ENCODE measurements at places on chromosomes 11 and 22. TPM values are rescaled to one million over a fixed set of nuclear protein-coding genes. Genes with fewer than 3 reads are reported as not detected.

DNA sequence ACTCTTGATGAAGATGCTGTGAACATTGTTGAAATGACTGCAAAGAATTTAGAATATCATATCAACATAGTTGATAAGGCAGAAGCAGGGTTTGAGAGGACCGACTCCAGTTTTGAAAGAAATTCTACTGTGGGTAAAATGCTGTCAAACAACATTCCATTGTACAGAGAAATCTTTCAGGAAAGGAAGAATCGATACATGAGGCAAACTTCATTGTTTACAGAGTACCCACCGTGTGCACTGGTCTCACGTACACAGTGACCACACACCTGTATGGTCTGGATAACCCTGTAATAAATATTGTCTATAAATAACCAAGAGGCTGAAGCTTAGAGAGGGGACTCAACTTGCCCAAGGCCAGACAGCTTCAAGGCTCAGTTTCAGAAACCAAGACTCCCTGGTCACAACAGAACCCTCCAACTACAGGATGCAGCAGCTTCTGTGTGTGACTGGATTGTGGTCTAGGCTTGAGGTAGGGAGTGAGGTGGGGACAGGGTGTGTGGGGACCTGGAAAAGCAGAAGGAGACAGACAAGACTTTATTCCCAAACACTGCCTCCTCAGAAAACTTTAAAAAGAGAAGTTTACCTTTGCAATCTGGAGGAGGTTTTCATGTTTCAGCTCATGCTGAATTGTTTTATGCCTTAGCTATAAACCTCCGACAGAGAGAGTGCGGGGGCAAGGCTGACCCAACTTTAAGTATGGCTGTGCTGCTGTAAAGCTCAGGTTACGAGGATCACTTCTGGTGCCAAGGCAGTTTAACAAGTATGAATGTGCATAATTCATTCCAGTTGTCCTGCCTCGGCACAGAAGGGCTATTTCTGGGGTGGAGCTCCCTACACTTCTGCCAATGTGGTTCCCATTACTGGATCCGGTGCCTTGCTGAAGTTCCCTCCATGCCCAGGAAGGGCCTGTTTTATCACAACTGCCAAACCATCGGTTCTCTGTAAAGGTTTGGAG is 372.6 kb upstream of the NARS2 start:
- no peak for DNase-seq

DNA sequence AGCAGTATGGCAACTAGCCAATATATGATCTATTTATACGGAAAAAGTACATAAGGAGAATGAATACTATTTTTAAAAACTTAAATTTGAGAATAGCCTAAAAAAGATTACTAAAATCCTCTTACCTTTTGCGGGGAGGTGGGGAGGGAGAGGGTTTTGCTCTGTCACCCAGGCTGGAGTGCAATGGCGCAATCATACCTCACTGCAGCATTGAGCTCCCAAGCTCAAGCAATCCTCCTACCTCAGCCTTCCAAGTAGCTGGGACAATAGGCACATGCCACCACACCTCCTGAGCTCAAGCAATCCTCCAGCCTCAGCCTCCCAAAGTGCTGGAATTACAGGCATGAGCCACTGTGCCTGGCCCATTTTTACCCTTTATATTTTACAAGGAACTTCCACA is 82.0 kb downstream of the TTC28 start:
- no peak for DNase-seq

Gene GGT5
- polyA plus RNA-seq = 13.1 TPM

DNA sequence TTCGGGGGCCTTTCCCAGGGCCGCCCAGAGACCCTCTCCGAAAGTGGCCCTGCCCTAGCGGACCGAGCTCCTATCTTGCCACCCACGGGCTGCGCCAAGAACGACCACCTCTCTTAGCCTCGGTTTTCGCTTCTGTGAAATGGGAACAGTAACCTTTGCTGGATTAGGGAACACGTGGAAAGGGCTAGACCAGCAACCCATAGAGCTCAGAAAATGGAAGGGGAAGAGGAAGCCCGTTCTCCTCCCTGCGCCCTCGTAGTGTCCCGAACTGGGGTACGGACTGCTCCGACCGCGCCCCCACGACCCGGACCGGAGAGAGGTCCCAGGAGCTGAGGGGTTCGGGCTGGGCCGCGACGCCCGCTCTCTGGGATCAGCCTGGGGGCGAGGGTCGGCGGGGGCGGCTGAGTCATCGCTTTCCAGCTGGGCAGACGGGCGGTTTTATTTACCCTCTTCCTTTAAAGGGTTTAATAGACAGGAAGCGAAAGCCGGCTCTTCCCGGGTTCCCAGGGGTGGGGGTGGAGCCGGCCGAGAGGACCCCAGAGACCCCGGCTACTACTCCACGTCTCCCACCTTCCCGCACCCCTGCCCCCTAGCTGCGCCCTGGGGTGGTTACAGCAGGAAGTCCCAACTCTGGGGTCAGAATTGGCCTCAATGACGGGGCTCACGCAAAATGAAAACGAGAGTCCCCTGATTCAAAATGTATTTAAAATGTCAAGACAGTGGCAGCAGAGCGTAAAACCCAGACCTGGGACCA is 907 bp upstream of the PHLDA2 start:
- DNase-seq = no peak

- DNase-seq = no peak
These were observed 25.9 kb downstream of the MOV10L1 start for GRCh38 chr22:50115693-50116092.

GRCh38 chr11:120564573-120565311 is 53.2 kb downstream of the GRIK4 start:
- no peak for DNase-seq

DNA sequence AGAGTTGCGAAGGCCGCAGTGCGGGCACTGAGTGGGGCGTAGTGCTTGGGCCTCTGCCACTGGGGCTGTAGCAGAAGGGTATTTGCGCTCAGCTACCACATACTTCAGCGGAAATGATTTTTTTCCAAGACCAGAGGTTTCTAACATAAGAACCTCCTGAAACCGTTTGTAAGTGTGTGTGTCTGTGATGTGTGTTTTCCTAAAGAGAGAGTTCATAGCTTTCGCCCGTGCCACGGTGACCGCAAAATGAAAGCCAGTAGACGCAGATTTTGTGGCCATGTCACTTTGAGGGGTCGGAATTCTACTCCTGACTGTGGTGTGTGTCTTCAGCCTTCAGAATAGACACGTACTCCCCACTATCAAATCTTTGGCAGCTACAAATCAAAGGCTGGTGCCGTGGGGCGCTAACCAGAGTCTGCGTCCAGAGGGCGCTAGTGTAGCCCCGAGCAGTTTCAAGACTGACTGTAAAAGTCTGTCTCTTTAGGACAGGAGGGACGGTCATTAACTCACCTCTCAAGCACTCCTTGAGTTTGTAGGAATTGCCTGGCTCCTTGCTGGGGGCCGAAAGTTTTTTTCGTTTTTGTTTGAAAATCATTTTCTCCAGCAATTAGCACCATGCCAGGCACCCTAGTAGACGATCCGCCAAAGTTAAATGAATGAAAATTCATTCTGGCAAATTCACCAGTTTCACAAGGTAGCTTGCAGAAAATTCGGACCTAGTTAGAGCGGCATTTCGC is 2.5 kb upstream of the CALCA start:
- DNase-seq = no peak

DNA sequence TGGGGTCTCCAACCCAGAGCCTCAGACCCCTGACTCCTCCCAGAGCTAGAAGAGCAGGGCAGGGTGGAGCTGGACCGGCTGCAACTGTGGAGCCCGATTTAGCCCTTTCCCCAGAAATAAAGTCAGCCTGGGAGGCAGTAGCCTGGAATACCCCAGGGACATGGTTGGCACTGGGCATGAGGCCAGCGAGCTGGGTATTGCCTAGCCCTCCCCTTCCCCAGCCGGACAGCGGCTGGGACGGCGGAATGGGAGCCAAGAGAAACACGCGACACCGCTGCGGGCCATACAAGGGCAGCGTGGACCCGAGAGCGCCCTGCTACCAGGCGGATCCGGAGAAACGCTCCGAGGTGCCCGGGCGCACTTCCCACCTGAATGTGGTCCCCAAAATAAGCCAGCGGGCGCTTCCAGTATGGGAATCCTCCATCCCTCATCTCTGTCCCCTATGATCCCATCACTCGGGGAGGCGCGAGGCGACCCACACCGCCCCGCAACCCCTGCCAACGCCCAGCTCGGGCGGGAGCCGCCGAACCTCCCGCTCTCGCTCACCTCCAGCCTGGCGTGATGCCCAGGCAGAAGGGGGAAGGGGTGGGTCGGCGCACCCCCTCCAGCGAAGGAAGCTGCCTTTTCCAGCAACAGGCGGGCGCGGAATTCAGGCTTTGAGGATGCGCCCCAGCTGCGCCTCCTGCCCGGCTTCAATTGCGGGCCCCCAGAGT is 758 bp downstream of the MCAM start:
- DNase-seq = no peak

Gene WEE1
- 49.8 TPM for polyA plus RNA-seq

Gene SERPING1
- 189 TPM for polyA plus RNA-seq

DNA sequence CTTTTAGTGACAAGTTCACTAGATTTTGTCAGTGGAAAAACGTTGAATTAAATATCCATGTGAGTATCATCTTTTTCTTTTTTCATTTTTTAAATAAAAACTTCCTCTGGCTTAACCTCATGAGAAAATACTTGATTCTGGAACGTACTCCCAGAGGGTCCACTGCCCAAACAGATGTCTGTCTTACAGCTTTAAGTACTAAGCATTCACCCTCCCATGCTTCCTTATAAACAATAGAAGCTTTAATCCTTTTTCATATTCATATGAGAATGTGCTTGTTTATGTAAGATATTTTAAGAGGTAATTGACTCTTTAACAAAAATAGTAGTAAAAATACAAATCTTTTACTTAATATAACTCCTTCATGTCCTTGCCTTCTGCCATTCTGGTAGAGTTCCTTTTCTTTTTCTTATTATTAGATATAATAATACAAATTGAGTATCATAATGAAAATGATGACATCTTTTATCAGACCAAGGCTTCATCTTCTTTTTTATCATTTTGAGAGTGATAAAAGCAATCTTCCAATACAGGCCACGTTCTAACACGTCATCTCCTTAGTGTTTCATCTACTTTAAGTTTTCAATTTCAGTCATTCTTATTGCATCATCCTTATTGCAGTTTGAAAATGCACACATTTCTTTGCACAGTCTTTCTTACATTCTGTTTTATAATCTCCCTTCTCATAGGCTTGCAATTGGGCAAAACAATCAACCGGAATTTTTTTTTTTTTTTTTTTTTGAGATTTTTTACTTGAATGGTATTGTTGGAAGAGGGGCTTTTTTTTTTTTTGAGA is 69.5 kb upstream of the MYO18B start:
- DNase-seq = no peak

- DNase-seq = no peak
These were observed 125.8 kb downstream of the DDX10 start for GRCh38 chr11:108790501-108791299.

Gene UVRAG
- 20.2 TPM for polyA plus RNA-seq
